ENCODE measurements at places on chromosomes 5 and 9. TPM values are rescaled to one million over a fixed set of nuclear protein-coding genes. Genes with fewer than 3 reads are reported as not detected.

- no peak for DNase-seq
Measured at GRCh38 chr5:21581508-21581907, 1271.6 kb downstream of the CDH12 start.

ZNF883 gene
- 5.7 TPM for total RNA-seq

GRCh38 chr5:32479096-32479495, 34.6 kb upstream of the ZFR start:
- DNase-seq = no peak

GRCh38 chr5:170397059-170397458, 7.9 kb upstream of the KCNMB1 start:
- no peak for DNase-seq

DNA sequence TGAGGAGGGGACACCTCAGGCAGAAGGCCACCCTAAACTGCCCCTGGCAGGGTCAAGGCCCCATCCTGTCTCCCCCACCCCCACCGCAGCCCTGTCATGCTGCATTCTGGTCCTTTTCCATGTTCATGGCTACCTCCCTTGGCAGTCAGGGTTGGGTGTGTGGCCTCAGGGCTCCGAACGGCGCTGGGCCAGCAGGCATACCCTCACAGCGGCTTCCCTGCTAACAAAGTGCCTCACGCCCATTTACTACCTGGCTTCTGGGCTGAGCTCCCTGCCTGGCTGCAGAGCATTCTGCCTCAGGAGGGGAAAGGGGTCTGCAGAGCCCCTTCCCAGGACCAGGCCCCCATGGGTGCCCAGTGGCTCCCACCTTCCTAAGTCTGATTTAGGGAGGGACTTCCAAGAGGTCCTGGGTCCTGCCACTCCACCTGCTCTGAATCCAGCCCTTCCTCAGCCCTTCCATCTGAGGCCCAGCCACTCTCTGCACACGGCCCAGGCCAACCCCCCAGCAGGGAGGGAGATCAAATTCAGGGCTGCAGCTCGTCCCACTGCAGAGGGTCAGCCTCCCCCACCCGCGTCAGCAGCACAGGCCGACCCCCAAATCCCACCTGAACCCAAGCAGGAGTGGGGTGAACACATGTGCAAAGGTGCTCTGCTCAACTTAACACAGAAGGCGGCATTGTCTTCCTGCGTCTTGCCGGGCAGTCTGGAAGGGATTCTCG, 115.9 kb upstream of the PHYKPL start:
- DNase-seq = no peak

DNA sequence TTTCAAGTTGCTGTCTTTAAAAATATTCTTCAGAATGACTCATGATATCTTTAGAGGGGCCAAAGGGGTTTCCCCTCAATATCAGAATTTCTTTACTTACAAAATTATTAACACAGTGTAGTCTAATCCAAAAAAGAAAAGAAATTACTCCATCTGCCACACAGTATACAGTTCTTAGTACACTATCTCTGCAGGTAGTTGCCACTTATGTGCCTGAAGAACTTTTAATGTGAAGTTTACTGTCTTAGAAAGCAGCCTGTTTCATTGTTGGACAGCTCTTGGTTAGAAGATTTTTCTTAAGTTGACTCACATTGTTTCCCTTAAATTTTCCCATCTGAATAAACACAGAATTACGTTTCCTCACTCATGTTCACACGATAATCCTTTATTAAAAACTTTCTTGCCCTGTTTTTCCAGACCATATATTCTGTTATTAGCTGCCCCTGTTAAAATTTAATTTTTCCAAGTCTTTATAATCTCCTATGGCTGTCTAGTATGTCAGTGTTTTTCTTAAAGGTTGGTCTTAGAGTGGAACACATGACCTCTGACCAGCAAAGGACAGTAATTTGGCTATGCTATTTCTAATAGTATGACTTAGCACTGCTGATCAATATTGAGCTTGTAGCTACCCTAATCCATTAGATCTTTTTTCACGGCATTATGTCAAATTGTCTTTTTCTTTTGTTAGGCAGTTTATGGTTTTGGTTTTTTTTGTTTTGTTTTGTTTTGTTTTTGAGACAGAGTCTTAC, 21.8 kb upstream of the FKTN start:
- no peak for DNase-seq

- DNase-seq = peak; percentile 62
Measured at GRCh38 chr9:126366366-126367011, 39.9 kb downstream of the MVB12B start.

GPR151 gene
- not detected for total RNA-seq

GOLM1 gene
- total RNA-seq = 3.7 TPM

All from Right ventricle myocardium superior (tissue), 1 donor.